ENCODE measurements at places on chromosomes 6 and 20.

DNA sequence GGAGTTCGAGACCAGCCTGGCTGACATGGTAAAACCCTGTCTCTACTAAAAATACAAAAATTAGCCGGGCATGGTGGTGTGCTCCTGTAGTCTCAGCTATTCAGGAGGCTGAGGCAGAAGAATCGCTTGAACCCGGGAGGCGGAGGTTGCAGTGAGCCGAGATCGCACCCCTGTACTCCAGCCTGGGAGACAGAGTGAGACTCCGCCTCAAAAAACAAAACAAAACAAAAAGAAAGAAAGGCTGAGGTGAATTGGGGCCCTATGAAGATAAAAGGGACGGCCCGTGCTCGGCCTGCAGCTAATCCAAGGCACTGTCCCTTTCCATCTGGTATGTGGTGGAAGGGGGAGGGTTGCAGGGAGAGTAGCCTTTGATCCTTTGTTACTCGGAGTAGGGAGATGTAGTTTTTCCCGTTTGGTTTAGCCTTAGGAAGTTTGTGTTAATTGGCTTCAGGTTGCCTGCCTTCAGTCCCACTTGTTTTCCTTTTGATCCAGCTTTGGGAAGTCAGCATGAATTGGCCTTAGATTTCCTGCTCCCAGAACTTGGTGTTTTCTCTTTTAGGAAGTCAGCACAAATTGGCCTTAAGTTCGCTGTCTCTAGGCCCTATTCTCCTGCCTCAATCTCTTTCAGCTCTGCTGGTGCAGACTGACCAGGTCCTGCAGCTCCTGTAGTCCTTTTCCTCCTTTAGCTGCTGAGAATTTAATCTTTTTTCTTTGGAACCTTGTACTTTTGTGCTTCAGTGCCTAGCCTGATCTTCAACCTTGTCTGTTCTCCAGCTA is 36.1 kb upstream of the PAQR8 start:
- no peak for DNase-seq

- DNase-seq = no peak
These were observed 4.9 kb downstream of the CDH22 start for GRCh38 chr20:46303176-46303956.

DNA sequence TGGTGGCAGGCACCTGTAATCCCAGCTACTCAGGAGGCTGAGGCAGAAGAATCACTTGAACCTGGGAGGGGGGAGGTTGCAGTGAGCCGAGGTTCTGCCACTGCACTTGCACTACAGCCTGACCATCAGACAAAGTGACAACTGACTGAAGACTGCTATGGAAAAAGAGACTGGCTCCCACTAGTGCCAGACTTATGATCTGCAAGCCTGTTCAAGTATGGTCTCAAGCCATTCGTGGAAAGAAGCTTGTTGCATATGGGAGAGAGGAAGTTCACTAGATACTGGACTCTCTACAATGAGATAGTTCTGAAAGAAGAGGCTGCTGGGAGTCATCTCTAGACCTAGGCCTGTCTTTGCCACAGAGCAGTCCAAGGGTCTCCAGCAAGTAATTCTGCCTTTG is 26.7 kb downstream of the MDN1 start:
- no peak for DNase-seq

DNA sequence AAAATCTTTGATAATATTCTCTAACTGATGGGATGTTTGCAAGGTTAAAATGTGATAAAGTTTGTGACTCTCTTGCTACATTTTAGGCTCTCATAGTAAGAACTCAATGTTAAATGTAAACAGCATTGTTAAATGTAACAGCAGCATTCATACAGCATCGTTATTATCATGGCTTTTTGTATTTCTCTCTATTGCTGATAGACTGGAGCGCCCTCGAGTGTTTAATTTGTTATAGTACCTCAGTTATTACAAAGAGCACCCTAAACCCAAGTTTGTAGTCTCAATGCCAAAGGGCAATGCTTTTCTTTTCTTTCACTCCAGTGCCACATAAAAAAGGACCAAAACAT is 14.9 kb upstream of the TTPAL start:
- no peak for DNase-seq

DNA sequence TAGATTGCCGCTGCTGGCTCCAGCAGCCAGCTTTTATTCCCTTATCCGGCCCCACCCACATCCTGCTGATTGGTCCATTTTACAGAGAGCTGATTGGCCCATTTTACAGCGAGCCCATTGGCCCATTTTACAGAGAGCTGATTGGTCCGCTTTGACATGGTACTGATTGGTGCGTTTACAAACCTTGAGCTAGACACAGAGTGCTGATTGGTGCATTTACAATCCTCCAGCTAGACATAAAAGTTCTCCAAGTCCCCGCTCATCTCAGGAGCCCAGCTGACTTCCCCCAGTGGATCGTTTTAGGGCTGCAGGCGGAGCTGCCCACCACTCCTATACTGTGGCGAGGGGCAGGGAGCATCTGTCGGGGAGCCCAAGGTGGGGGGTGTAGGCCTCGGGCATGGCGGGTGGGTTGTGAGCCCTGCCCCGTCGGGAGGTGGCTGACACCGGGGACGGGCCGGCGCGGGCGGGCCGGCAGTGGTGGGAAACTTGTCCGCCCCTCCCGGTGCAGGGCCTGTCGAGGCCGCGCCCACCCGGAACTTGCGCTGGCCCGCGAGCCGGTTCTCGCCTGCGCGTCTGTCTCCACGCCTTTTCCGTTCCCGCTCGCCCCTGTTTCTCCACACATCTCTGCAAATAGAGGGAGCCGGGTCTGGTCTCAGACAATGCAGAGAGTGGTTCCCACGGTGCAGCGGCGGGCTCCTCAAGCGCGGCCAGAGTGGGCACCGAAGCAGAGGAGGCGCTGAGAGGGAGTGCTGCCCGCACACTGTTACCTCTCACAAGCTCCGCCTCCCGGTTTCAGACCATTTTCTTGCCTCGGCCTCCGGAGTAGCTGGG is 86.1 kb upstream of the STMND1 start:
- DNase-seq = no peak

DNA sequence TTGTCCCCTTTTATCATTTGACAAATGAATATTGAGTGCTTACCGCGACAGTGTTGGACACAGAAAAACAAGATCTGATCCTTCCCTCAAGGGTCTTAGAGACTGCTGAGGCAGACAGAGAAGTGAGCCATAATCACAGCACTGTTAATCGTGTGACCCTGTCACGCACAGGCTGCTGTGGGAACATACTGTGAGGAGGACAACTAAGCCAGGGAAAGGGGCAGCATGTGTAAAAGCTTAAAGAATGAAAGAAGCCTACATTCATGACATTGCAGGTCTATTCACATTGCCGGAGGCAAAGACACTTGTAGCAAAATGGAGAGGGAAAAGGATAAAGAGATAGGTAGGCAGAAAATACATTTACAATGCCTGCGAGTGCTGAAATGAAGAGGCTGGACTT is 32.7 kb downstream of the TRDN start:
- DNase-seq = no peak

GRCh38 chr20:21901470-21902275 is 196.2 kb downstream of the PAX1 start:
- no peak for DNase-seq

- DNase-seq = no peak
These were observed 590 bp upstream of the MAP1LC3A start for GRCh38 chr20:34557936-34558319.

All from KG1 (cell line).